Left cardiac atrium (tissue), 4 donors: ENCODE measurements at places on chromosomes 13 and 19. TPM values are rescaled to one million over a fixed set of nuclear protein-coding genes. Genes with fewer than 3 reads are reported as not detected.
A peak's percentile ranks its signal among the peaks of the same experiment; 100 is the strongest.

- peak; percentile 13 for DNase-seq
These were observed 6.0 kb downstream of the WDR18 start for GRCh38 chr19:990119-990571.

GRCh38 chr19:2536461-2536860 is 60.5 kb downstream of the GADD45B start:
- DNase-seq = no peak

DNA sequence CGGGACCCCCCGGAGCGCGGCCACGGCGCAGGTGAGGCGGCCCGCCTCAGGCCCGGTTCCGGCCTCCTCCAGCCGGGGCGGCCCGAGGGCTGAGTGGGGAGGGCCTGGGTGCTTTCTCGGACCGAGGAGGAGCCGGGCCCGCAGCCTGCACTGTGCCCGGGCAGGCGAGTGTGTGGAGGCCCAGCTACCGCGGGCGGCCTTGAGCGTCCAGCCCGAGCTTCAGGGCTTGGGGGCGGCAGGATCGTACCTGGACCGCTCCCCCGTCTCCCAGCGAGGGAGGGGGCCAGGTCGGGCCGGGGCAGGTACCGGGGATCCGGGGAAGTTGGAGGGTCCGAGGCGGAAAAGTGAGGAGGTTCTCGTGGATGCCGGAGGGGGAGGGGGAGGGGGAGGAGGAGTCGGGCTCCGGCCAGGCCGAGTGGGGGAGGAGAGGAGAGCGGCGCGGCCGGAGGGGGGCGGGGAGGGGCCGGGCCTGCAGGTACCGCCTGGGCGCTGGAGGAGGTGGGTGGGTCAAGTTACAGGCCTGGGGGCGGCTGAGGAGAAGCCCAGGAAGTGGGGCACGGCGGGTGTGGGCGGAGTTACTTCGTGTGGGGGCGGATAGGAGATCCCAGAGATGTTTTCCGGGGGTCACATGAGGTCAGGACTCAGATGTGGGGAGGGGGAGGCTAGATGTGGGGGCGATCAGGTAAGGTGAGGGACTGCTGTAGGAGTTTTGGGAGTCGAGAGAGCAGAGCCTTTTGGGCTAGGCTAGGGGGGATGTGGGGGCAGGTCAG is 545 bp downstream of the NACC1 start:
- DNase-seq = peak; percentile 59

DNA sequence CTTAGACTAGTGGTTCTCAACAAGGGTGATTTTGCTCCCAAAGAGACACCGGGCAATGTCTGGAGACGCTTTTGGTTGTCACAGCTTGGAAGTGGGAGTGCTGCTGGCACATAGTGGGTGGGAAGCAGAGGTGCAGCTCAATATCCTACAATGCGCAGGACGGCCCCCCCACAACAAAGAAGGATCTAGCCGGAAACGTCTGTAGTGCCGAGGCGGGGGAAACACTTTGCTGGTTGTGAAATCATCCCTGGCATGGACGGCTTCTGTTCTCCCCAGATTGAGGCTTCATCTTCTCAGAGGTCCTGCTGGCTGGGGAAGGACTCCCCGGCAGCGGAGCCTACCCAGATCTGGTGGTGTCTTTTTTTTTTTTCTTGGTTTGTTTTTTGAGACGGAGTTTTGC is 13.4 kb upstream of the SYT5 start:
- DNase-seq = no peak

DNA sequence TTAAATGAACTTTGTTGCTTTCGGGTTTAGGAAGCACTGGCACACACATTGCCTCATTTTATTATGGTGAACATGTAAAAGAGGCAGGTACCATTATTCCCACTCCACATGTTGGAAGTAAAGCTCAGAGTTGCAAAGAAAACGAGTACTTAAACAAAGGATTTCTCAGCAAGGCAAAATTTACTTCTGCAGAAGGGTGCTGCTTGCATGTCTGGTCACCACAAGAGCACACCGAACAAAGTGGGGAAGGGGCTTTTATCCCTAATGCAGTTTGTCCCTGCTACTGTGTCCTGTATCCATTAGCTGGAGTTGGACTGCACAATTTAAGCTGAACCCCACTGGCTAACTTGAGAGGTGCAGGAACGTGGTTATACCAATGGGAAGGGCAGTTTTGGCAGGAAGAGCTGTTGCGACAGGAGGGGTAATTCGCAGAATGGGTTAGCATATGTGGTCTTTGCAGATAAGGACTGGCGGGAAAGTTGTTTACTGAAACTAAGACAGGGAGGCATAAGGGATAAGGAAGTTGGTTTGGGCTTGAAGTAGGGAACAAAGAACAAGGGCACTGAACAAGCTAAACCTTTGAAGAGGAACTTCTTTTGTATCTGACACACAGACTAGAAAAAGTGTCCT is 545.5 kb downstream of the UQCRFS1 start:
- no peak for DNase-seq

DNA sequence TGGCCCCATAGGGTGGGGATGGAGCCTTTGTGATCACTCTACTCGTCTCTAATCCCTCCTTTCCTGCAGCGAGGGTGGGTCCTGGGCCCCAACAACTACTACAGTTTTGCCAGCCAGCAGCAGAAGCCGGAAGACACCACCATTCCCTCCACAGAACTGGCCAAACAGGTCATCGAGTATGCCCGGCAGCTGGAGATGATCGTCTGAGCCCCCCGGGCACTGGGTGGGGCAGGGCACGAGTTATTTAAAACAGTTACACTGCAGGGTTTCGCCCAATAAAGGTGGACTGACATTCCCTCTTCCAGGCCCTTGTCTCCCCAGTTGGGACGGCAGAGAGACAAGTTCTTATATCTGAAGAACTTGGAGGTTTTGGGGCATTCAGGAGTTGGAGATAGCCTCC is 4.7 kb downstream of the GGN start:
- no peak for DNase-seq

DNA sequence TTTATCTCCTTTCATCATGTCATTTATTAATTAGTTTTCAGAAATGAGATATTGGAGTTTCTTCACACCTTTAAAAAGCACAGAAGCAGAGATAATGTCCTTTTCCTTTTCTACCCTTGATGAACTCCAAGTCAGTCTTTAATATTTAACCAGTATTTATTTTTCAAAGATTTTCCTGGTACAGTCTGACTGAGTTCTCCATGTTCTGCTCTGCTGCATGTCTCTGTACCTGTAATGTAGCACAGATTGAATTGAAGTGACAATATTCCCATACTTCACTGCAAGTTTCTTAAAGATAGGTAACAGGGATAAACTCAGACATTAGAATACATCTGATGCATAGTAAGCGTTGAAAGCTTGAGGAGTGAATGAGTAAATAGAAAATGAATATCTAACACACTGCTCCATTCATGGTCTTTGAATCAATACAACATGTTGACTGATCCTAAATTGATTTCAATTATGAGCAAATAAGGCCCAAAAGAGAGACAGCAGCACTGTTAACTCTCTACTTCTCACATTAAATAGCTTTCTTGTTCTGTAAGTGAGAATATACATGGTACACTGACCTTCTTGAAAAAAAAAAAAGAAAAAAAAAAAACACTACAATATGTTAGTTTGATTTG is 1323.6 kb upstream of the PRR20A start:
- no peak for DNase-seq

DNA sequence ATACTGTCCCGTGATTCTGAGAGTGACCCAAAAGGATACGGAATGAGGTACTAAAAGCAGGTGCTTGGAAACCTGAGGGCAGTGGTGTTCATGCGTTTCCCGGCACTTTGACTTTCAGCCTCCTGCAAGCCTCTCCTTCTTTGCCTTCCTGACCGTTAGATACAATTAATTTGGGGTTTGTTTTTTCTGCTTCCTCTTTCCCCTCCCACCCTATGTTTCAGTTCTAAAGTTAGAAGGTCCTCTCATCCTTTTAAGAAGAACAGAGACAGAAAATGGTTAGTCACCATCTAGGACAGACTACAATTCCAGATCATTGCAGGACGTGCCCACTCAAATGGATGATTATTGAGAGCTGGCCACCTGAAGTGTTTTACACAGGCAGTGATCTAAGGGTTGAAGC is 1.8 kb upstream of the LILRB4 start:
- no peak for DNase-seq

DNA sequence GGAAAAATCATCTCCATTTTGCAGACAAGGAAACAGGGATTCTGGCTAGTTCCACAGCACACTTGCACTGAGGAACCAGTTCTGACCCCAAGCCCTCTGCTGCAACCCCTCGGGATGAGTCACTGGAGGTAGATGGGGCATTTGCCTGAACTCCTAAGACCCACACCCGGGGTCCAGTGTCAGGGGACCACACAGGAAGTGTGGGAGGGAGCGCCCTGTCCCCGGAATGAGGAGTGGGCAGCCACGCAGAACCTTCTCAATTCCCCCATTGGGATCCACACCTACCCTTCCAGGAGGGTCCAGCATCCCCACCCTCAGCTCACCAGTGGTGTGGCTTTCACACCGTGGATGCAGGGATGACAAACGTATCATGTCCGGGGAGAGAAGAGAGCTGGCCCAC is 62.7 kb downstream of the TSHZ3 start:
- no peak for DNase-seq

DNA sequence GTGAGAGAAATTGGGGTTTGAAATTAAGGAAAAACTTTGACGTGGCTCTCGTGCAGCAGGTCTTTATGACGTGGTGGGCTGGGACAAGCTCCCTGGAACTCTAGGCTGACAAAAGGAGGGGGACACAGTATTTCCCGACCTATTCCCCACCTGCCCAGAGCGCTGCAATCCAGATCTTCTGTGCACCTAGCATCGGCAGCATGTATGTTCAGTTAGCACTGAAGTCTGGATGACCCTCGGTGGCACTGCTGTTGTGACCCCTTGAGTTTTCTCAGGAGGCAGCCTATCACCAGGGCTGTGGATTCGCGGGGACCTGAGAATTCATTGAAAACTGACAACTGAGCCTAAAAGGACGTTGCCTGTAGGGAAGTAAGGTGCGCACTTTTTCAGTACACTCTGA is 9.1 kb upstream of the ZNF536 start:
- DNase-seq = no peak

GRCh38 chr13:35839806-35840205 is 291.4 kb downstream of the DCLK1 start:
- no peak for DNase-seq

- DNase-seq = peak; percentile 42
These were observed 521 bp upstream of the NUP58 start for GRCh38 chr13:25300861-25301346.

DNA sequence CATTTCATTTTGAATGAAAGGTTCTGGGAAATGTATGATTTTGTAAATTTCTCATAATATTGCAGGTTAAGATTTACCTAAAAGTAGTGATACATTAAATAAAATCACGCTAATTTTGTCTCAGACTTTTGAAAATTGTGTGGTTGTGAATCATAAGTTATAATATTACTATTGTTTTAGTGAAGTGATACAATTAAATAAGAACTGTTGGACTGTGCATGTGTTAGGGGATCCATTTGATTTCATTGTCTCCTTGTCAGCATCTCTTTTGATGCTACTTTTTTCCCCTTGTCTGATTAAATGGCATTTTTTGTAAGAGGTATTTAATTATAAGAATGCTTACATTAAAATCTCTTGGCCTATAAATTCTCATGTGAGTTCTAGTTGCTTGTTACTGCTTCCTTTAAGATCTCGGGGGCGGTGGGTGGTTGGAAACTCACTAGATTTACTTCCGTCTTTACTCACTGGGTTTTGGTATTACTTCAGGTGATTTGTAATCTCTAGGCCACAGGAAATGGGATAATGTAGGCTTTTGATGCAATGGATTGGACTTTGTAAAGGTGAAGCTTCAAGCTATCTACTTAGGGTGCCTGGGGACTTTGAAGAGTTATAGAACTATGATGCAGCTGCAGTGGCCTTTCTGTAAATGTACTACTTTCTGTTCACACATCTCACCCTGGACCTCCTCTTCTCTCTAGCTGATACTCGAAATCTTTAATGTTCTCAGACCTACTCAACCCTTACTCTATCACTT is 66.5 kb downstream of the PAN3 start:
- no peak for DNase-seq

- DNase-seq = peak; percentile 98
These were observed at the start of gene ZNF132 for GRCh38 chr19:58439576-58440554. TSS of gene ZNF132 (minus strand) at chr19:58440153. CDS start at chr19:58439821, 332 bp downstream.

The GZMM gene
- 1.1 TPM for total RNA-seq

The VSTM1 gene
- not detected for total RNA-seq

The TMEM145 gene
- total RNA-seq = 0.50 TPM

The SHISA7 gene
- not detected for total RNA-seq

The TEX101 gene
- not detected for total RNA-seq
